Psoas muscle (tissue), 8 donors: ENCODE measurements at places on chromosomes 16 and 17.

DNA sequence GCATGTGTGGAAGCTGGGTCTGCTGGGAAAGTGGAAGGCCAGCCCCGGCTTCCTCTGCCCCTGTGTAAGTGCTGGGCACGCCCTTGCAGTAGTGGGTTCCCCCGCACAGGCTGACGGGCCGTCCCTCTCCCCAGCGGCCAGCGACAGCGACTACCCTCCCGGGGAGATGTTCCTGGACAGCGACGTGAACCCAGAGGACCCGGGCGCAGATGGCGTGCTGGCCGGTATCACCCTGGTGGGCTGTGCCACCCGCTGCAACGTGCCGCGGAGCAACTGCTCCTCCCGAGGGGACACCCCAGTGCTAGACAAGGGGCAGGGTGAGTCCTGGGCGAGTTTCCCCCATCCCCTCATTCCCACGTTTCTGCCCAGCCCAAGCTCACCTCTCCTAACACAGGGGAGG lies 5.5 kb downstream of the NME3 start:
- no peaks in the 10 kb centered on the region for H3K27me3 ChIP-seq
- H3K4me3 ChIP-seq = no peak overlapping the region
- peaks cover 5% of the 10 kb centered on the region for H3K4me1 ChIP-seq
- no peak for DNase-seq

GRCh38 chr16:9610727-9611126 lies 519.3 kb downstream of the HAPSTR1 start:
- H3K4me1 ChIP-seq = no peaks in the 10 kb centered on the region
- no peak overlapping the region for H3K4me3 ChIP-seq
- no peak for DNase-seq
- no peaks in the 10 kb centered on the region for H3K27me3 ChIP-seq
- H3K27ac ChIP-seq = no peak overlapping the region

DNA sequence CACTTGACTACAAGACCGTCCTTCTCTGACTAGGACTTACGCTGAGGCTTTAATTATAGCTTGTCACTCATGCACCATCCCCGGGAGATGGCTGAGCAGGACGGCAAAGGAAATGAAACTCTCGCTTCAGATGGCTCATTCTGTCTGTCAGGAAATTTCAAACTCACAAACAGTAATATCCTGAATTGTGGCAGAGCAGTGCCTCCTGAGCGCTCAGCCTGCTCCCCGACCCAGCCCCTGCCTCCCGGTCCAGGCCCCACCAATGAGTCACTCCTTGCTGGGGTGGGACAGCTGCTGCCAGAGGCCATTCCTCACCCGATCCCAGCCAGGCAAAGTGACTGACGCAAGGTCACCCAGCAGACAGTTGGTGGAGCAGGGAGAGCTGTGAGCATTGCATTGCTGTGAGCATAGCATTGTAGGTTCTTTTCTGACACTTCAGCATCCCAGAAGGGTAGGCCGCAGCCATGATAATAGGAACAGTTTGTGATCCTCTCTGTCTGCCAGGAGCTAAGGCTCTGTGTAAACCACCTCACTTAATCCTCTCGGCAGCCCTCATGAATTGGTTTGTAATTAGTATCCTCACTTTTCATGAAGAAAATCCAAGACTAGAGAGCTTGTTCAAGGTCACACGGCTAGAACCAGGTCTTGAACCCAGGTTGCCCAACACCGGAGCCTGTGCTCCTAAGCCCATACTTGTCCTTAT lies 20.9 kb downstream of the CCDC182 start:
- H3K27ac ChIP-seq = no peak overlapping the region
- no peak for DNase-seq
- H3K4me3 ChIP-seq = no peak overlapping the region
- H3K36me3 ChIP-seq = no peaks in the 10 kb centered on the region
- H3K27me3 ChIP-seq = no peaks in the 10 kb centered on the region
- H3K4me1 ChIP-seq = no peaks in the 10 kb centered on the region

- no peaks in the 10 kb centered on the region for H3K36me3 ChIP-seq
- no peak overlapping the region for H3K4me3 ChIP-seq
- no peak for DNase-seq
Observed at GRCh38 chr16:72043539-72043938, 10.8 kb upstream of the HP start.

DNA sequence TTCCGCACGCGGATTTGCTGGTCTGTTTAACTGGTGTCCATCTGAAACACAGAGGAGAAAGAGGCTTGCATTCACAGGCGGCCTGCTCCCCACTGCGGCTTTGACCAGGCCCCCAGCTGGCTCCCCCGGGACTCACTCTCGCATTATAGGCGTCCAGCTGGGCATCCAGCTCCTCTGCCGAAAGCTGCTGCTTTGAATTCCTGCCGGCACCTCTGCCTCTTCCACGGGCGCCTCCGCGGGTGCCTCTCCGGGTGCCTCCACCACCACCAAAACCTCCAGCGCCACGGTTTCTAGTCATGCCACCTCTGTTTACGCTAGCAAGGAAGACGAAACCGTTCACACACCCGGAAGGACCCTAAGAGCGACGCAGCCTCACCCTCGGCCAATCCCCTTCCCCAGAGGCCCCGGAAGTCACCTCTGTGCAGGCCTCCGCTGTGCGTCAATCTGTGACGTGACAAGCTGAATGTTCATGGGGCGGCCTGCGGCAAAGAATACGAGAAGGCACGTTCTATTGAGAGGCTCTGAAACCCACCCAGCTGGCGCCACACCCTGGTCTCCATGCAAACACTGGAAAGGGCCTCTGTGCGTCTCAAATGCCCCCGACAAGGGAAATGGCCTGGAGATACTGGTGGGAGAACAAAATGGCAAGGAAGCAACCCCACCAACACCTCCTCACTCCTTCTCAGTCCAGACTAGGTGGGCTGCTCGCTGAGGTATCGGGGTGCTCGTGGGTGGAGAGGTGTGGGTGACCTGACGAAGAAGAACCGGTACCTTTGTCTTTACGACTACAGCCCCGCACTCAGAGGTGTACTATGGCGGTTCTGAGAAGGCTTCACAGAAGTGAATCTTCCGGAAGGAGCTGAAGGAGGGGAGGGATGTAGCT lies 3.0 kb downstream of the ALYREF start:
- no peaks in the 10 kb centered on the region for H3K36me3 ChIP-seq
- no peak overlapping the region for H3K4me3 ChIP-seq
- H3K4me1 ChIP-seq = peaks cover 58% of the 10 kb centered on the region
- no peaks in the 10 kb centered on the region for H3K27me3 ChIP-seq

DNA sequence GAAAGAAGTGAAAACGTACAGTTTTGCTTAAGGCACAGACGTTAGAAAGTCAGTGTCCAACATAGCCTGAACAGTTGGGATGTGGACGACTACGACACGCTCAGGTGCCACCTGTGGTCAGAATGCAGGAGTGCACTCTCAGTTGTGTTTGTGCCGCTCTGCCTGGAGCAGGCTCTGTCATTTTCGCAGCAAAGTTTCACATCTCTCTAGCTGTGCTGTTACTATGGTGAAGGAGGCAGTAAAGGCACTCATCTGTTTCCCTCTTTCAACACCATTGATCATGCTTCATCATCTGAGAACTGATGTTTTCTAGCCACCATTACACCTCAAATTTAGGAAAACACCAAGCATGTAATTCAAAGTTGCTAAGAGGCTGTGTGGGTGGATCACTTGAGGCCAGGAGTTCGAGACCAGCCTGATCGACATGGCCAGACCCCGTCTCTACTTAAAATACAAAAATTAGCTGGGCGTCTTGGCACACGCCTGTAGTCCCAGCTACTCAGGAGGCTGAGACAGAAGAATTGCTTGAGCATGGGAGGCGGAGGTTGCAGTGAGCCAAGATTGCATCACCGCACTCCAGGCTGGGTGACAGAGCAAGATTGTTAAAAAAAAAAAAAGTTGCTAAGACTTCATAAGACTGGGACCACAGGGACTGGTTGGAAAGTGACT lies 44.9 kb upstream of the DNAJA2 start:
- H3K4me3 ChIP-seq = no peak overlapping the region
- H3K27ac ChIP-seq = no peak overlapping the region
- H3K27me3 ChIP-seq = no peaks in the 10 kb centered on the region
- H3K4me1 ChIP-seq = no peaks in the 10 kb centered on the region

DNA sequence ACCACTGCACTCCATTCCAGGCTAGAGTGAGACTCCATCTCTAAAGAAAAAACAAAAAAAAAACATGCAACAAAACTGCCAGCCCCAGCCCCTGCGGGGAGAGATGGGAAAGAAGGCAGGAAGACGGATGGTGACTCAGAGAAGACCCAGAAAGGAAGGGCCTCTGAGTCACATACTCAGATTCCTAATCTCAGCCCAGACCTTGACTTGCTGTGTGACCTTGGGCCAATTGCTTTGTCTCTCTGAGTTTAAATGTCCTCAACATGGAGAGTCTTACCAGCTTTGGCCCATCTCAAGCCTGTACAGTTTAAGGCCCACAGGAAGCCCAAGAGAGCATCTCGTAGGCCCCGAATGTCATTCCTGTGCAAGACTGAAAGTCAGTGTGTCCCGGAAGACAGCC lies 86.5 kb upstream of the LHX1 start:
- H3K27me3 ChIP-seq = no peaks in the 10 kb centered on the region
- DNase-seq = no peak
- no peak overlapping the region for H3K27ac ChIP-seq
- no peak overlapping the region for H3K4me3 ChIP-seq

DNA sequence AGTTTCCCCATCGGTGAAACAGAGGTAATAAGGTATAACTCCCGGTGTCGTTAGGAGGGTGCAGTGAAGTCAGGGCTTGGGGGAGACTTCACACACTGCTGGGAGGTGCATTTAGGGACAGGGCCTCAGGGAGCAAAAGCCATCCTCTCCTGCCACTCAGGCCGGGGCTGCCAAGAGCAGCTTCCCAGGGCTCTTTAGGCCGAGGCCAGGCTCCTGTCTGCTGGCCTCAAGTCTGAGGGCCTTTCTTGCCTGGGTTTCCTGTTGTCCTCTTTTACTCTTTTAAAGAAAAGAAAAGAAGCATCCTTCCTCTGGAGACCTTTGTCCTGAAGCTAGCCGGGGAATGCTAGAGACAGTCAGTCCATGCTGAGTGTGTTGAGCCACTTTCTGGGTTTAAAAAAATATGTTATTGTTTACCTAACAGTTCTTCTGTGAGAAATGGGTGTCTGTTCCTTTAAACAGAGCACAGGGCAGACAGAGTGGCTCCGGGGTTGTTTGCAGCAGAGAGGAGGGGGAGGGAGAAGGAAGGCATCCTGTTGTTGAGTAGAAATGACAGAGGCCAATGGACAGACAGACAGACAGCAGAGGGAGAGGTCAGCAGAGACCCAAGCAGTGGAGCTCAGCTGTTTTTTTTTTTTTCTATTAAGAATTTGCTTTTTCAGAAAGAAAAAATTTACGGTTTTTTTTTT lies 79.1 kb downstream of the C17orf67 start:
- no peaks in the 10 kb centered on the region for H3K27me3 ChIP-seq
- no peak overlapping the region for H3K4me3 ChIP-seq
- H3K36me3 ChIP-seq = no peaks in the 10 kb centered on the region
- H3K4me1 ChIP-seq = no peaks in the 10 kb centered on the region
- no peak for DNase-seq

DNA sequence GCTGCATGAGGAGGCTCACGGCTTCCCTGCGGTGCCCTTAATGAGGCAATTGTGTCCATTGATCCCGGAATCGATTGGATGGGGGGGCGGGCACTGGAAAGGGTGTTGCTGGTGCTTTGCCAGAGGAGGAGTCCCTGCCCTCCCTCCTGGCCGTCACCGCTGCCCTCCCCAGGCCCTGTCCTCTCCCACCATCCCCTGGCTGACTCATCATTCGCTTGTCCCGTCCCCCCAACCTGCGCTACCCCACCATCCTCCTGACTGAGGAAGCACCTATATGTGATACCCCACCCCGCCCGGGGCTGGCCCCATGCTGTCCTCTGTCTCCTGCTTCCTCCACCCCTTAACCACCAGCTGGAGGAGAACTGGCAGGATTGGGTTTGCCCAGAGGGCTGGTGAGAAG lies 20.8 kb downstream of the CACNA1G start:
- no peaks in the 10 kb centered on the region for H3K36me3 ChIP-seq
- H3K4me3 ChIP-seq = no peak overlapping the region
- peaks cover 3% of the 10 kb centered on the region for H3K27me3 ChIP-seq
- no peaks in the 10 kb centered on the region for H3K4me1 ChIP-seq
- DNase-seq = no peak
- no peak overlapping the region for H3K27ac ChIP-seq

DNA sequence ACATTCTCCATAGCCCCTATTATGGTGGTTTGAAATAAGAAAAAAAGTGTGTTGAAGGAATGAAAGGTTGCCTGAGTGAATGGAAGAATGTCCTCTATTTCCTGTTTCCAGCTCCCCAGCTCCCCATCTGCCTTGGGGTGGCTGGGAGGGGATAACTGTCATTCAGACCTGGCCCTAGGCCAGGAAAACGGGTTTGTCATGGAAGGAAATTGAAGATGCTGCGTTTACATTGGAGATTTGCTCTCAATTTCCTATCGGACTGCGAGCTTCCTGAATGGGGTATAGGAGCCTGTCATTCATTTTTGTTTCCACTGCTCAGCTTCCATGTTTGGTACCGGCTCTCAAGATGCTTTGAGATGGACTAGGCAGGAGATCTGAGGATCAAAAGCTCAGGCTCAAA lies 2.2 kb upstream of the FZD2 start:
- no peak overlapping the region for H3K4me3 ChIP-seq
- no peak for DNase-seq
- H3K27me3 ChIP-seq = peaks cover 27% of the 10 kb centered on the region
- no peaks in the 10 kb centered on the region for H3K36me3 ChIP-seq

- peak; percentile 32 for DNase-seq
- no peaks in the 10 kb centered on the region for H3K36me3 ChIP-seq
- H3K27ac ChIP-seq = peak overlapping the region; percentile 84
- peak overlapping the region; percentile 49 for H3K4me3 ChIP-seq
Observed at GRCh38 chr17:10614536-10615155, 42.5 kb downstream of the MYH3 start.
